ENCODE measurements at places on chromosomes 2 and 18. TPM values are rescaled to one million over a fixed set of nuclear protein-coding genes. Genes with fewer than 3 reads are reported as not detected.

The ACVR2A gene
- total RNA-seq: 37.9 TPM

The DAPL1 gene
- 1.5 TPM for total RNA-seq

The TBR1 gene
- total RNA-seq: not detected

The TLX2 gene
- 1.9 TPM for total RNA-seq

GRCh38 chr2:11962707-11963328 lies 216.4 kb downstream of the LPIN1 start:
- H3K36me3 ChIP-seq: no peaks in the 10 kb centered on the region
- peak overlapping the region; percentile 39 for H3K27ac ChIP-seq
- H3K4me3 ChIP-seq: no peak overlapping the region
- DNase-seq: no peak
- no peaks in the 10 kb centered on the region for H3K27me3 ChIP-seq

- DNase-seq: no peak
- no peaks in the 10 kb centered on the region for H3K36me3 ChIP-seq
- no peak overlapping the region for H3K27ac ChIP-seq
- H3K27me3 ChIP-seq: no peaks in the 10 kb centered on the region
- no peaks in the 10 kb centered on the region for H3K4me1 ChIP-seq
These were observed 309.6 kb upstream of the CNTNAP5 start for GRCh38 chr2:123715467-123715982.

DNA sequence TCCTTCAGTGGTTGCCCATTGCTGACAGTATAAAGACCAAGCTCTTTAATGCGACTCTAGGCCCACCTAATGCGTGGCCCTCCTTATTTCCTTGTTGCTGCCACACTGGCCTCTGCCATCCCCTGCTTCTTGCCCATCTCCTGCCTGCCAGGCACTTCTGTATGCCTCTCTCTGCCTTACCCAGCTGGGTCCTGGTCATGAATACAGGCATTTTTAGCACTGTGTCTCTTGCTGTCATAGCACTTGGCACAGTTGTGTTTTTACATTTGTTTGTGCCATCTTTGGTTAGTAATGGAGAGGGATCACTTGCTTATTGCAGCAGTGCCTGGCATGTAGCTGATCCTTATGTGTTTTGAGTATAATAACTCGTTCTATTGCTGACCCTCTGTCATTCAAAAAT lies 38.7 kb downstream of the MAP4K4 start:
- no peaks in the 10 kb centered on the region for H3K27me3 ChIP-seq
- peaks cover 47% of the 10 kb centered on the region for H3K4me1 ChIP-seq
- no peaks in the 10 kb centered on the region for H3K36me3 ChIP-seq
- H3K27ac ChIP-seq: peak overlapping the region; percentile 44

DNA sequence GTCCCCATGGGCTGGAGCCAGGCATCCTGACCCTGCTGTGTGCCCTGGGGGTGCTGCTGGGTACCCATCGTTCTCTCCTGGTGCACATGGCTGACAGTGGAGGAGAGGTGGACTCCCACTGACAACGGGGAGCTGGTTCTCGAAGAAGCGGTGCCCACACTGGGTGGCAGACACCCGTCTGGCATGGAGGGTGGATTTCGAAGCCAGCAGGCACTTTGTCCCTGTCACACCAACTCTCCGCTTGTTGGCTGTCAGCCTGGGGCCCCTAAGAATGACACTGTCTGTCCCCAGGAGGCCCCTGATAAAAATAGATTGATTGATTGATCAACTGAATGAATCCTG lies 55.4 kb downstream of the RTP5 start:
- no peaks in the 10 kb centered on the region for H3K27me3 ChIP-seq
- no peak for DNase-seq
- no peak overlapping the region for H3K27ac ChIP-seq
- H3K4me1 ChIP-seq: no peaks in the 10 kb centered on the region

- no peaks in the 10 kb centered on the region for H3K36me3 ChIP-seq
- H3K4me3 ChIP-seq: no peak overlapping the region
- no peaks in the 10 kb centered on the region for H3K27me3 ChIP-seq
These were observed 372.8 kb upstream of the MYT1L start for GRCh38 chr2:2703762-2704427.

DNA sequence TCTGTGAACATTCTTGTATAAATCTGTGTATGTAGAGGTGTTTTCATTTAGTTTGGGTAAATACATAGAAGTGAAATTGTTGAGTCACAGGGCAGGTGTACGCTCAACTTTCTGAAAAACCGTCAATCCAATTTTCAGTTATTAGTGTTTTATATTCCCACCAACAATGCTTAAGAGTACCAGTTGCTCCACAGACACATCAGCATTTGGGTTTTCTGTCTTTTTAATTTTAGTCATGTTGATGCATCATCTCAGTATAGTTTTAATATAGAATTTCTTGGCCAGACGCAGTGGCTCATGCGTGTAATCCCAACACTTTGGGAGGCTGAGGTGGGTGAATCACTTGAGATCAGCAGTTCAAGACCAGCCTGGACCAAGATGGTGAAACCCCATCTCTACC lies 3.2 kb upstream of the GNLY start:
- no peaks in the 10 kb centered on the region for H3K36me3 ChIP-seq
- no peak for DNase-seq
- H3K27ac ChIP-seq: no peak overlapping the region
- H3K27me3 ChIP-seq: no peaks in the 10 kb centered on the region
- H3K4me1 ChIP-seq: no peaks in the 10 kb centered on the region
- no peak overlapping the region for H3K4me3 ChIP-seq

- DNase-seq: no peak
- H3K4me3 ChIP-seq: no peak overlapping the region
- H3K4me1 ChIP-seq: no peaks in the 10 kb centered on the region
- H3K27ac ChIP-seq: no peak overlapping the region
- H3K36me3 ChIP-seq: no peaks in the 10 kb centered on the region
These were observed 12.6 kb upstream of the TTC32 start for GRCh38 chr2:19914266-19914975.

DNA sequence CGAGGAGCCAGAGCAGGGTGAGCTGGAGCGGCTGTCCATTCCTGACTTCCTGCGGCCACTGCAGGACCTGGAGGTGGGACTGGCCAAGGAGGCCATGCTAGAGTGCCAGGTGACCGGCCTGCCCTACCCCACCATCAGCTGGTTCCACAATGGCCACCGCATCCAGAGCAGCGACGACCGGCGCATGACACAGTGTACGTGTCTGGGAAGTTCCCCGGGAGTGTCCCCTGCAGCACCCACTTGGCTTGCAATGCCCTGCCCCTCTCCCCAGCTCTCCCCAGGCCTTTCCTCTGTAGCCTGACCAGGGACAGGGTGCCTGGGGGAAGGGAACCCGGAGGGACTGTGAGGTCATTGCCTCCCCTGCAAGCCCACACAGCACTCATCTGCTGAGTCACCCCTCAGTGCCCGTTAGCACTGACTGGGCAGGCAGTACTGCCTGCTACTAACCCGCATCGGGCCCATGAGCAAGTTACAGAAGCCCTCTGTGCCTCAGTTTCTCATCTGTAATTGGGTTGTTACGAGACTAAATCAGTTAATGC lies 29.4 kb upstream of the GMPPA start:
- H3K36me3 ChIP-seq: peaks cover 92% of the 10 kb centered on the region
- peak overlapping the region; percentile 99 for H3K27ac ChIP-seq
- no peak overlapping the region for H3K4me3 ChIP-seq
- peaks cover 60% of the 10 kb centered on the region for H3K4me1 ChIP-seq
- DNase-seq: no peak

- no peaks in the 10 kb centered on the region for H3K27me3 ChIP-seq
- no peaks in the 10 kb centered on the region for H3K4me1 ChIP-seq
- no peaks in the 10 kb centered on the region for H3K36me3 ChIP-seq
- H3K27ac ChIP-seq: no peak overlapping the region
- no peak for DNase-seq
These were observed 8.6 kb downstream of the MREG start for GRCh38 chr2:216004697-216005283.

- no peaks in the 10 kb centered on the region for H3K27me3 ChIP-seq
- H3K4me3 ChIP-seq: no peak overlapping the region
- no peak for DNase-seq
- no peaks in the 10 kb centered on the region for H3K36me3 ChIP-seq
- H3K27ac ChIP-seq: no peak overlapping the region
These were observed 385.6 kb upstream of the ID2 start for GRCh38 chr2:8296306-8296705.

DNA sequence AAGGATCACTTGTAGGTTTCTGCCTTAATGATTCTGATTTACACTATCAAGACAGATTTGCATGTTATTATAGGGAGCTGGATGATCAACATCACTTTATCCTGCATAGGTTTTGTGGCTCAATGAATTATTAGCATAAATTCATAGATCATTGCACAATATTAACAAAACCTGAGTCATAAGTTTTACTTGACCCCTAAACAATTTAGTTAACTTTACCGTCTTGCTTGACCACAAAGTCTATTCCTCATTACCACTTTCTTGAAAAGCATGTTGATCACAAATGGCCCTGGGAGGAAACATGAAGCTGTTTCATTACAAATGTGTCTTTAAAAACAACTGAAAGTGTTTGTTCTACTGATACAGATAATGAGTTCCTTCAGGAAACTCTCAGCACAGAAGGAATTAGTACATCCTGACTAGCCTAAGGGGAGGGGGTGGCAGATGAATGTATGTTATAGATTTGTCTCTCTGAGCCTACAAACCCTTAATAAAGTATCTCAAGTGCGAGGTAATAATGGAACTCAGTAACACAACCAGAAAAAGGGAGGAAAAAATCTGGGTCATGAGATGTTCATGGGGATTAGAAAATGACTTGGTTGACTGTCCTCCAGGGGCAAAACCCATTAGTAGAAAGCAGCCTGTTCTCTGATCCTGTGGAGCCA lies 303.4 kb downstream of the PIK3C3 start:
- H3K4me1 ChIP-seq: no peaks in the 10 kb centered on the region
- H3K36me3 ChIP-seq: no peaks in the 10 kb centered on the region
- H3K4me3 ChIP-seq: no peak overlapping the region

GRCh38 chr2:159151198-159152127 lies 135.0 kb downstream of the WDSUB1 start:
- no peaks in the 10 kb centered on the region for H3K27me3 ChIP-seq
- peaks cover 26% of the 10 kb centered on the region for H3K4me1 ChIP-seq
- no peak overlapping the region for H3K4me3 ChIP-seq
- DNase-seq: no peak

DNA sequence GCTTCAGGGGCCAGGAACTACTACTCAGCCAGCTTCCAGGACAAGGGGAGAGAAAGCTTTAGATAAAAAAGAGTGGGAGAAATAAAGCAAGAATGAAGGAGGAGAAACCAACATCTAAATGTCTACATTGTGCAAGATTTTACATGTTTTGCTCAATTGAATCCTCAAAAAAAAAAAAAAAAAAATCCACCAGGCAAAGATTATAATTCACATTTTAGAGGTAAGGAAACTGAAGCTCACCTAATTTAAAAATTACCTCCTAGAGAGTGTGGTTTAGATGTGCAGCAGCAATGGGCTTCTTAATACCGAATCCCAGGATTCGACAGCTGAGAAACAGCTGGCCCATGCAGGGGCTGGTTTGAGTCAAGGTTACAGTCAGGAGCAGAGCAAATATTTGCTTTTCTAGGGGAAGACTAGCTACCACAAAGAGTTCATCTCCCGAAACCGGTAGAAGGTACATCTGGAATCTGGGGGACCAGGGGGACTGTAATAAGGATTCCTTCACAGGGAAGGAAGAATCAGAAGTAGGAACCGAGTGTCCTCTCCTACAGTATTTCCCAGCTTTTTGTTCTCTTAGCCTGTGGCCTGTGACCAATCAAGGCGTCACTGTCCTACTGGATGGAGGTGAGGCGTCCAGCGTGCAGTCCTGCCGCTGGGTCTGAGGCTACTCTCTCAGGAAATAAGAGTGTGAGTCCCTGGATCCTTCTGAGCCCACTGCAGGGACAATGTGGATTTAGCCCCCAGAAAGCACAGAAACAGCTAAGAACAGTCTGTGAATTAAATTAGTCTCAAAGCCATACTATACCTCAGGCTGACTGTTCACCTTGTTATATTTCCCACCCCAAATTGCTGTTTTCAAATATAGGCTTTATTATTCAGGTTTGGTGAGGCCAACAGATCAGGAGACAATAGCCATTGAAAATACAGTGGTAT lies 42.3 kb downstream of the IL1R2 start:
- H3K36me3 ChIP-seq: no peaks in the 10 kb centered on the region
- peak overlapping the region; percentile 1 for H3K27ac ChIP-seq
- H3K27me3 ChIP-seq: no peaks in the 10 kb centered on the region
- H3K4me3 ChIP-seq: no peak overlapping the region

Data from sigmoid colon (tissue), 7 donors.